ENCODE measurements at places on chromosomes 2 and 18. TPM values are rescaled to one million over a fixed set of nuclear protein-coding genes. Genes with fewer than 3 reads are reported as not detected.

TBR1 gene
- 0.01 TPM for polyA plus RNA-seq

DNA sequence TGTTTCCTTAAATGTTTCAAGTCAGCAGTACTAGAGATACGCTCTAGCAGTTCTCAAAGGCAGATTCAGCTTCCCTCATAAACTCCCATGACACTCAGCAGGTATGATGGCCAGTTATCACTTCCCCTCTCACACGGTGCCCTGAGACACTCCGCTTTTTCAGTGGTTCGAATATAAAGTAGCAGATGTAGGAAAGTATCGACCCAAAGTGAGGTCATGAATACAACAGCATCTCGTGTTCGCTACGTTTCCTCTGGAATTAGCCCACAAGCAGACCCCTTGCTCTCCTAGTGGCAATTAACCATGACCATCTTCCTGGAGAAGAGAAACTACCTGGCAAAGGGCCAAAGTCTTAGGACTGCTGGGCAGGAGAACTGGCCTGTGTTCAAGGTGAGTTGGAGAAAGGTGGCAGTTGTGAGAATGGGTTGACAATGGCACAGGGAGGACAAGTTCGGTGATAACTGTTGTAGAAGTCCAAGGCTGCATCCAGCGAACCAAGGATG, 9.3 kb upstream of the AGBL5 start:
- no peak for DNase-seq

CYTIP gene
- 0.17 TPM for polyA plus RNA-seq

DNA sequence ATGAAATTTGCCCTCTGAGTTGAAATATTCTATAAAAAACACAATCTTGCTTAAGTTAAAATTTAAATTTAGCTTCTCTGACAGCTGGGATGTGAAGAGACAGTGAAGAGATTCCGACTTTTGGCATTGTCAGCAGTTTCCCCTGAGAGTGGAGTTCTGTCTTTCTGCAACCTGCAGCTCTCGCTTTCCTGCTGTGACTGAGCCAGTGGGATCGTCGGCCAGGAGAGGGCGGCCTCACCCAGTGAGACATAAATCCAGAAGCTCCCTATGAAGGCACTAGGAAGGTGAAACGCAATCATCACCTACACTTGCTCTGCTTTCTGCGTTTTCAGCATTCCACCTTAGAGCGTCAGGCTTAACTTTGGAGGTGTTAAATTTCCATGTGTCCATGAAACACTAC, 75.4 kb upstream of the HNMT start:
- DNase-seq = peak; percentile 16

DNA sequence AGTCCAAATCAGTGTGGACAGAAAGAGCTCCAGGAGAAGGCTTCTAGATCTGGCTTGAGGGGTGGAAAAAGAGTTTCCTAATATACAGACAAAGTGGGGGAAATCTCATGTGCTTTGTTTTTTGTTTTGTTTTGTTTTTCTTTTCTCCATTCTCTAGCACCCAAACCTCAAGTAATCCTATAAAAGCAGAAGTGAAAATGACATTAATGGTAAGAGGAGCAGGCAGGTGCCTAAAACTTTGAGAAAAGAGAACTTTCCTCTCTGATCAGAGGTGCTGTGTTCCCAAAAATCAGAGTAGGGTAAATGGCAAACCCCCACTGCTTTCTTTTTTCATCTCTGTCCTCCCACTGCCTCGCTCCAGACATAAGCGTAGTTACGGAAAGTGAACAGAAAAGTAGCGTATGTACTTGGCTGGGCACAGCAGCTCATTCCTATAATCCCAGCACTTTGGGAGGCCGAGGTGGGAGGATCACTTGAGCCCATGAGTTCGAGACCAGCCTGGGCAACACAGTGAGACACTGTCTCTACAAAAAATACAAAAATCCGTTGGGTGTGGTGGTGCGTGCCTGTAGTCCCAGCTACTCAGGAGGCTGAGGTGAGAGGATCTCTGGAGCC, 77.8 kb downstream of the FAM161A start:
- DNase-seq = no peak

DNA sequence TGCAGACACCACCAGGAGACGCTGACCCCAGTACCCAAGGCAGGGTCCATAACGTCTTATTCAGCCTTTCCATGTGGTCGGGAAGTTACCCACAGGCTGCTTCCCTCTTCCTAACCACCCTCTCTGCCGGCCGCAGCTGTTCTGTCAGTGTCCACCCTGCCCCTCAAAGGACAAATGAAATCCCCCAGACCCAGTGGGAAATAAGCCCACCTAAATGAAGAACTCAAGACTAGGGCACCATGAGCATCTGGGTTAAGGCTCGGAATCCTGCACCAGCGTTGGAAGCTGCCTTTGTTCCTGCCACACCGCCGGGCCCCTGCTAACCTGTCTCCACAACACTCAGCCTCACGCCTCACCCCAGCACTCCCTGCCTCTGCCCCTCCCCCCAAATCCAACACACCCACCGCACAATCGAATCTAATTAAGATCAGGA, 21.7 kb downstream of the BCL11A start:
- no peak for DNase-seq

DNA sequence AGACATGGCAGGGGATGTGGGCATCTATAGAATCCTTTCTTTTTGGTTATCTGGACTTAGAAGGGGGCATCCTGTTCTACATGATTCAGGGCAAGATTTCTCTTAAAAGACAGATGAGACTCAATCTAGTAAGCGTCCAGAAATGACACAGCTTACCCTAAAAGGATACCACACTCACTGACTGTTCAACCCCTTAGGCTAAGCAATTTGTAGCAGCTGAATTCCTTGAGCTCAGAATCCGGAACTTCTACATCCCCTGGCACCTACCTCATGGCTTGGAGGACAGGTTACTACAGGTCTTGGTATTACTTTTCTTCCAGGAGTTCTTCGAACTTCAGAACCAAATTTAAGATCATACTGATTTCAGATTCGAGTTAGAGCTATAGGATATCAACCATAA, 138.4 kb downstream of the LAMA3 start:
- no peak for DNase-seq
